ENCODE measurements at places on chromosomes 11 and 22. TPM values are rescaled to one million over a fixed set of nuclear protein-coding genes. Genes with fewer than 3 reads are reported as not detected.

- DNase-seq, result no peak
Observed at GRCh38 chr11:36156161-36156816, 132.9 kb downstream of the COMMD9 start.

GRCh38 chr11:134531327-134532130 lies 119.5 kb upstream of the B3GAT1 start:
- no peak for DNase-seq

The DERL3 gene
- total RNA-seq, result 15.1 TPM

The DEFB131B gene
- not detected for total RNA-seq

- no peak for DNase-seq
Observed at GRCh38 chr11:113234888-113235287, 79.5 kb upstream of the TTC12 start.

DNA sequence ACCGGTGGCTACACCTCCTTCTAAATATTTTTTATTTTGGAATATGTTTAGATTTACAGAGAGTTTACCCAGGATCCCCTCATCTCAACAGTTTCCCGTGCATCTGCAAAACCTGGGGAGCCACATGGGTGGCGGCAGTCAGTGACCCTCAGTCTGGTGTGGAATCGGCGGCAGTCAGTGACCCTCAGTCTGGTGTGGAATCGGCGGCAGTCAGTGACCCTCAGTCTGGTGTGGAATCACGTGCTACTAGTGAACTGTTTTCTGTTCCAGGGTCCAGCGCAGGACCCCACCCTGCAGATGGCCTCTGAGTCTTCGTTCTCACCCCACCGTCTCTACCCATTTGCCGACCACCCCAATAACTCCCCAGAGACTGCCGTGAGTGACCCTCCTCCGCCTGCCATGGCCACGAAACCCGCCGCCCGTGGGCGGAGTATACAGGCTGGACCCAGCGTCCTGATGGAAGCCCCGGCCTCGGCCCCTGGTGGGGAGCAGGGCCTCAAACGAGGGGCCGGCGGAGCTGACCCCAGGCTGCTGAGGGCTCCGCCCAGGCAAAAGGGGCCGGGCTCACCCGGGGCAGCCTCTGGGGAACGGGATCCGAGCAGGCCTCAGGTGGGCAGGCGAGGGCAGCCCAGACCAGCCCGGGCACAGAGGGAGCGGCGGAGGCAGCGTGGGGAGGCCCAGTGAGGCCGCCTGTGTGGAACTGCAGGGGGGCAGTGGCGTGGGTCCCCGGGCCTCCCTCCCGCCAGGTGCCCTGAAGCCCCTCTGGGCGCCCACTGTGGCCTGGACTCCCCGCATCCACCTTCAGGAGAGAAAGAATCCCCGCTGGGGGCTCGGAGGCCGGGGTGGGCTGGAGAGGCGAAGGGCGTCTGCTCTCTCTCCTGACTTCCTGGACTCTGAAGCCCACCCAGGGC lies 2.5 kb downstream of the IL17REL start:
- DNase-seq, result no peak

GRCh38 chr22:39243439-39244135 lies 1.2 kb downstream of the PDGFB start:
- DNase-seq, result no peak

DNA sequence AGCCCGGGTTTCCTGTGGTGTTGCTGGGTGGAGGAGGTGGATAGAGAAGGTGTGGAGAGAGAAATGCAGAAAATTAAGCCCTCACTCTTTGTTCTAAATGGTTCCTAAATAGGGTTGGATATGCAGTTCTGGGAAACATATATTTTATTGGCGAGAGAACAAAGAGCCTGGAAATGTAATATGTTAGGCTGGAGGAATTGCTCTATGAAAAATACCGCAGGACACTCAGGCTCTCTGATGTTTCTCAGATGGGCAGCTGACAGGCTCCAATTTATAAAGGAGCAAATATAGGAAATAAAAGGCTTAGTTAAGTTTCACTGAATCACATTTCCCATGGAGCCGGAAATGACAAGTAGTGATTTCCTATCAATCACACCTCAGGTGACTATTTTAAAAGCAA lies 428.0 kb downstream of the TMEM135 start:
- peak; percentile 74 for DNase-seq

The SLC22A25 gene
- total RNA-seq, result not detected

The SDHAF2 gene
- total RNA-seq, result 41.2 TPM

- DNase-seq, result no peak
Observed at GRCh38 chr11:116461789-116462188, 311.0 kb downstream of the BUD13 start.

DNA sequence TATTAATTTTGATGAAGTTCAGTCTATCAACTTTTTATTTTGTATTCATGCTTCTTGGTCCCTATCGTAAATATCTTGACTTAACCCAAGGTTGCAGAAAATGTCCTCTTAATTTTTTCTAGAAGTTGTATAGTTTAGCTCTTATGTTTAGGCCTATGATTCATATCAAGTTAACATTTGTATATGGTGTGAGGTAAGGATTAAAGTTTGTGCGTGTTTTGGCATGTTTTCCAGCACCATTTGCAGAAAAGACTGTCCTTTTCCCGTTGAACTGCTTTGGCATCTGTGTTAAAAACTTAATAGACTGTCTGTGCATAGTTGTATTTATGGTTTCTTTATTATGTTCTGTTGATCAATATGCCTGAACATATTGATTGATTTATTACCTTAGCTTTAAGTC lies 42.3 kb downstream of the ARHGEF12 start:
- no peak for DNase-seq

DNA sequence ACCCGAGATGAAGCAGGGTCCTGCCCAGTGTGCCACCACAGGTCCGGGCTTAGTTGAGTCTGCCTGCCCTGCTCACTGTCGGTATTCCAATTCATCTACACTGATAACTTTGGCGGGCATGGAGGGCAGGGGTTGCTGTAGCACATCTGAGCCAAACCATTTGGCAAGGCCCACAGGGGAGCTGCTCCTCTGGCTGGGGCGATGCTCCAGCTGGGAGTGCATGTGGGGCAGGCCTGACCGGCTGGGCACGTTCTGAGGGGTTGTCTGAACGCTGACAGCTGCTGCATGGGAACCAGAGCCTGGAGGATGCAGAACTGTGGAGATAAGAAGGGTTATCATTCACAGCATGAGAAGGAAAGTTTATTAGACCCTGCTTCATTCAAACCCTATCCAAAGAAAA lies 40.4 kb downstream of the DRG1 start:
- DNase-seq, result peak; percentile 58

- DNase-seq, result no peak
Observed at GRCh38 chr22:34080433-34080832, 160.2 kb upstream of the LARGE1 start.

The LAYN gene
- total RNA-seq, result 13.4 TPM

The OR8G1 gene
- not detected for total RNA-seq

The KRTAP5-9 gene
- 0.52 TPM for total RNA-seq

The SLC17A6 gene
- not detected for total RNA-seq

- DNase-seq, result no peak
Observed at GRCh38 chr11:131690776-131691175, 320.4 kb downstream of the NTM start.

DNA sequence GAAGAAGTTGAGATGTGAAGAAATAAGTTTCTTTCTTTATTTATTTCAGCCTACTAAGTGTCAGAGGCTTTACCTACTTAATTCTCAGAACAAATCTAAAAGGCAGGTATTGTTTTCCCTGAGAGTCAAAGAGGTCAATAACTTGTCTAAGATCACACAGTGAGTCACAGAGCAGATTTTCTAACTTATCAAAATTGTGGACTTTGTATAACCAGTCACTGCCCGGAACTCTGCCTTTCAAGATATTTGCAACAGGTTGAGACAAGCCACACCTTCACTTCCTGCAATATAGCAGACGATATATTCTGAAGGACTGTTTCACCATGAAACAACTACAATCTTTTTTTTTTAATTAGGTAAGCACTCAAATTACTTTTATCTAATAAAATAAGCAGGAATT lies 10.5 kb upstream of the MMP3 start:
- DNase-seq, result no peak

The SLC15A3 gene
- 106 TPM for total RNA-seq

DNA sequence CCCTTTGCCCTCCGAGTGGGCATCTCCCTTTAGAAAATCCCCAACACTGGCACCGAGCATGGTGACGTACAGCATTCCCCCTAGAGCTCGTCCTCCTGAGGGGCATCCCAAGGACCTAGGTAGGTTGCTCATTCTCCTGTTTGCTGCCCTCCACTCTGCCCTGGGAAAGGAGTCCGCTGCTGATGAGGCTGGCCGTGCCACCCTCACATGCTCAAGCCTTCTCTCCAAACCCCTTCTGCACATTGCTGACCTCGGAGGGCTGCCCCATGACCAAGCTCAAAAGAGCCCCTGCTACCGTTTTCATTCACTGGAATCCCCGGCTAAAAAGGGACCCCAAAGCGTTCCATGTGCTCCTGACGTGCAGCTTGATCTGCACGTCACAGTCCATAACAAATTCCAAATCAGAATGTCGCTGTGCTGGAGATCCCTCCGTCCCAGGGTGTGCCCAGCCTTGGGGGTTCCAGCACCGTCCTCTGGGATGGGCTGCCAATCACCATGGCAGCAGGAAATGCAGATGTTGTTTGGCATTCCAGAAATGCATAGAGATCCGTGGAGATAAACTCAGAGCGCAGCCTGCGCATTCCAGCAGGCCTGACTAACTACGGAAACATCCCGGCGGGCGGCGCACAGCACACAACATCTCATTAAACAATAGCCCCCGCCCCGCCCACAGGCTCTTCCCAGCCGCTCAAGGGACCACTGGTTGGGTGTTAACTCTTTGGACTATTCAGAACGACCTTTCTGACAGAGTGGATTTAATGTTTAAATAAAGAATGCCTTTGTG lies 26.3 kb upstream of the GNB1L start:
- peak; percentile 78 for DNase-seq

The MIOX gene
- total RNA-seq, result not detected

- no peak for DNase-seq
Observed at GRCh38 chr22:23388517-23388890, 191.6 kb downstream of the IGLL1 start.

The KMT2A gene
- total RNA-seq, result 127 TPM

All from lung (tissue), 17 donors.